ENCODE measurements at places on chromosomes 16 and 17.

GRCh38 chr16:57536306-57537193 lies at the start of gene CCDC102A:
CCDC102A (minus strand) TSS chr16:57536571; CDS start chr16:57529177, 7,394 bp downstream.
- DNase-seq, result peak; percentile 76

DNA sequence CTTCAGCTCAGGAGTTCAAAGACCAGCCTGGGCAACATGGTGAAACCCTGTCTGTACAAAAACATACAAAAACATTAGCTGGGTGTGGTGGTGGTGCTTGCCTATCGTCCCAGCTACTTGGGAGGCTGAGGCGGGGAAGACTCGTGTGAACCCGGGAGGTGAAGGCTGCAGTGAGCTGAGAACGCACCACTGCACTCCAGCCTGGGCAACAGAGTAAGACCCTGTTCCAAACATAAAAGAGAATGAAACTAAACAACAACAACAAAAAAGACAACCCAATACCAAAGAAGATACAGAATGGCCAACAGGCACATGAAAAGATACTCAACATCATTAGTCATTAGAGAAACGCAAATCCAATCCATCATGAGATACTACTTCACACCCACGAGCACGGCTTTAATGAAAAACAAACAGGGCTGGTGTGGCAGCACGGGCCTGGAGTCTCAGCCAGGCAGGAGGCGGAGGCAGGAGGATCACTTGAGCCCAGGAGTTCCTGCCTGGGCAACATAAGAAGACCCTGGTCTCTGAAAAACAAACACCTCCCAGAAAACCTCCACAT lies 7.4 kb upstream of the SLC16A3 start:
- DNase-seq, result no peak

DNA sequence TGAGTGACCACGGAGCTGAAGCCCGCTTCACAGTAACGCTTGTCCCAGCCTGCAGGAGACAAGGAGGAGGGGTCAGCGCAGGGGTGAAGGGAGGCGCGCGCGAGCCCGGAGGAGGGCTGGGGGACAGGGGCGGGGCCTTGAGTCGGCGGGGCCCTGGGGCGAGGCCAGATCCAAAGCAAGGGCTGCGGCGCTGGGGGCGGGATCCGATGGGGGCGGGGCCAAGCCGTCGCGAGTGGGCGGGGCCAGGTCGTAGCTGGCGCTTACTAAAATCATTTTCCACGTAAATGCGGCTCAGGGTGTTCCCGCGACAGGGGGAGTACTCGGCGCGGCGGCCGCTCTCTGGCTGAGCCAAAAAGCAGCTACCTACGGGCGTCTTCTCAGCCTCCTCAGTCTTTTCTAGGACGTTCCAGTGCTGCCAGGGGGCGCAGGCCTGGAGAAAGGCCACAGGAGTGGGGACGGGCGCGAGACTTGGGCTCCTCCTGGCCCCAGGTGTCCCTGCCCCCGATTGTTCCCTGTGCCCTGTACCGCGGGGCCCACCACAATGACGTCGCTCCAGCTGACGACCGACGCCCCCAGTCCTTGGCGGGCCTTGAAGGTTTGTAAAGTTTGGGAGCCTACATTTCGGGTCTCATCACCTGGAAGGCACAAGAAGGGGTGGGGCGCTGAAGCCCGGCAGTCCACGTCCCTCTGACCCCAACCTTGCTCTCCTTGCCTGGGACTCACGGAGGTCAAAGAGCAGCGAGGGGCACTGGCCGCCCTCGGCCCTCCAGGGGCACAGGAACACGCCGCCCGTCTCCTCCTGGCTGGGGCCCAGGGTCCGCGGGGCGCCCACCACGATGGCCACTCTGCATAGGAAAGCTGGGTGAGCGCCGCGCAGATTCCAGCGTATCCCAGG lies 3.9 kb downstream of the ITGA2B start:
- no peak for DNase-seq

GRCh38 chr16:2810651-2811050 lies 6.4 kb upstream of the PRSS21 start:
- DNase-seq, result no peak

DNA sequence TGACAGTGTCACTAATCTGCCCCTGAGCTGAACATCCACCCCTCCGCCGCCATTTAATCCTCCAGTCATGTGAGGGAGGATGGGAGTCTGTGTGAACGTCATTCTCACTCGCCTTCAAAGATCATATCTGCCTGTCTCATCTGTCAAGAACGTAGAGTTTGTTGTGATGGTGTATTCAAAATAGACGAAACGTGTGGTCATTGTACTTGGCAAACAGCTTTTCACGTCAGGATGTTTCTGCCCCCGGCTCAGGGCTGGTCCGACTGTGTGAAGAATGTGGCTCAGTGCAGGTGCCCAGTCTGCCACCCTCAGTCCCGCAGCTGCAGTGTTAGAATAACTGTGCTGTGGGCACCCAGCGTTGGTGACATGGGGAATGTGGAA lies 148.0 kb downstream of the KCNJ12 start:
- peak; percentile 24 for DNase-seq

GRCh38 chr17:42322382-42323267 lies 34.3 kb downstream of the STAT5A start:
- DNase-seq, result peak; percentile 91

GRCh38 chr16:74713876-74714275 lies 13.2 kb upstream of the MLKL start:
- peak; percentile 66 for DNase-seq

DNA sequence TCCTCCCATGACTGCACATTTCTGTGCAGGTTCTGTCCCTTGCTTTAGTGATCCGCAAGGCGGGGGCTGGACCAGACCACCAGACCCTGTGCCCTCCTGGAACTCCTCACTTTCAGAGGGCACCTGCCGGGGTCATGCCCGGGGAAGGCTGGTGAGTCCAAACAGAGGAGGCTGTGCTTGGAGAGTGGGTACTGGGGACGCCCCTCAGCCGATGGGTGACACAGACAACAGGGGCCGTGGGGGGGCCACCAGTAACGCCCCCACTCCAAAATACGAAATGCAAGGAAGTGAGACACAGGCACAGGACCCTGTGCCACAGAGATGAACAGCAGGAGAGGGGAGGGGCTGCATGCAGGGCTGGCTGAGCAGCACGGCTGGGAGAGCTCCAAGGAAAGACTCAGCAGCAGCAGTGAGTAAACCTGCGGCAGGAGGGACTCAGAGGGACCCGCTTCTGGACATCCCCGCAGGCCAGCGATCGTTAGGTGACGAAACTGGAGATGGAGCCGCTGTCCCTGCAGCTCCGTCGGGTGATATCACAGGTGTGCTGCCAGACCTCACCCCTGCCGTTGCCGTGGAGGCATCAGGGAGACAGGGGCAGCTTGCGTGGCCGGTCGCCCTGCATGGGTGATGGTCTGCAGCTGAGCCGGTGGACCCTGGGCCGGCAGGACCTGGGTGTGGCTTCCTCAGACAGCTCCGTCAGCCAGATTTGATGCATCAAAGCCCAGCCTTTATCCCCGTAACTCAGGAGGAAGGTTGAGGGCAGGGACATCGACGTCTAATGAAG lies 71.2 kb upstream of the GNG13 start:
- DNase-seq, result no peak

- no peak for DNase-seq
These were observed 140.6 kb downstream of the CLEC16A start for GRCh38 chr16:11084876-11085485.

DNA sequence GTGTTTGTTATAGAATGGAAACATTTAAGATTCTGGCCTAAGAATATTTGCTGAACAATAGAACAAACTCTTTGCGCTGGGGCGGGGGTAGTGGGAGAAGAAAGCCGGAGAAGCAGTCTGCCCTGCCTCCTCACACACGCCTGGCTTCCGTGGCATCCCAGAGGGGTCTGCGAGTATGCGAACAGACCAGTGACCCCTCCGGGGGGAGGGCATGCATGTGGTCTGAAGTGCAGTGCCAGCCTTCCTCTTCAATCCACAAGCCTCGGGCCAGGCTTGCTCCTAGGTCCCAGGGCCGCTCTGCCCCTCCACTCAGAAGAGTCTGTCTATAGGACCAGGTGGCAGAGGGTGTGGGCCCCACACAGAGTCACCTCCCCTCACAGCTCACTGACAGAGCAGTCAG lies 14.1 kb upstream of the IGFALS start:
- no peak for DNase-seq

GRCh38 chr17:80254396-80255251 lies 6.0 kb upstream of the RNF213 start:
- DNase-seq, result no peak

- peak; percentile 86 for DNase-seq
These were observed 16.5 kb upstream of the EEF2K start for GRCh38 chr16:22189473-22190080.
